ENCODE measurements at places on chromosomes 1 and 21.

DNA sequence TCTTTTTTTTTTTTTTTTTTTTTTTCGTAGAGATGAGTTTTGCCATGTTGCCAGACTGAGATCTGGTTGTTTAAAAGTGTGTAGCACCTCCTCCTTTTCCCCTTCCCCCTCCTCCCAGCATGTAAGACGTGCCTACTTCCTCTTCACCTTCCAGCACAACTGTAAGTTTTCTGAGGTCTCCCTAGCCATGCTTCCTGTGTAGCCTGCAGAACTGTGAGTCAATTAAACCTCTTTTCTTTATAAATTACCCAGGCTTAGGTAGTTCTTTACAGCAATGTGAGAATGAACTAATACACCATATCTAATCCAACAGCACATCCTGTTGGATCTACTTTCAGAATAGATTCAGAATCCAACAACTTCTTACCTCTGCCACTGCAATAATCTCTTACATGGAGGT, 111.1 kb downstream of the CLIC6 start:
- DNase-seq = no peak

DNA sequence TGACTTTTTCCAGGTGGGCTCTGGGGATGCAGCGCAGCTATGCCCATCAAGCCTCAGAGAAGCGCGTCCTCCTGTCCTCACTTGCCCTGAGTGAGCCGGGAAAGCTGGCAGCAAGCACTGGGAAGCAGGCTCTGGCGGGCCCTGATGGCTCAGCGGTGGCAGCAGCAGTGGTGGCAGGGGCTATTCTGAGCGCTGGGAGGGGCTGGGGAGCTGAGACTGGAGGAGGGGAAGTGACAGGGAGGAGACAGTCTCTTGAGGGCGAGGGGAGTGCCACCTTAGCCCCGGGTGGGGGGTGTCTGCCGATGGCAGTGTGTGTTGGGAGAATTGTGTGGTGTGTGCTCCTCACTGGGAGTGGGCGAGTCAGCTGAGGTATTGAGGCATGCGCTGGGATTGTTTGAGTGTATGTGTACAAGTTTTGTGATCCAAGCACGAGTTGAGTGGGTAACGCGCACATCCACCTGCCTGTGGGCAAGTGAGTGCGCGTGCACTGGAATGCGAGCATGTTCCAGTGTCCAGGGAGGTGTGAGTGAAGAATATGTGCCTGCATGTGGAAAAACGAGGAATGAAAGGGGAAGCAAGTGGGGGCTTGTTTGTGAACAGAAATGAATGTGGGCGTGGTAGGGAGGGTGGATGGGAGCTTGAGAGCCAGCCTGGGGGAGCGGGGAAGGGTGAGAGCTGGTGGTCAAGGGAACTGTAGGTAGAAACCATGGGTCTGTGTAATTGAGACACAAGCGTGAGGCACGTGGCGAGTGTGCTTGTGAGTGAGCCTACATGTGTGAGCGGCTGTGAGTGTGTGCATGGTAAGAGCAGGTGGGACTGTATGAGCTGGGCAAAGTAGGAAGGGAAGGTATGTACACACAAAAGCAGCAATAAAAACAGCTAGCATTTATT, 2.9 kb upstream of the FOXO6 start:
- peak; percentile 13 for DNase-seq

GRCh38 chr1:84971957-84972356, 25.0 kb downstream of the MCOLN2 start:
- DNase-seq = no peak

- no peak for DNase-seq
These were observed 11.2 kb downstream of the AGO1 start for GRCh38 chr1:35894183-35894582.

- no peak for DNase-seq
These were observed 2.7 kb downstream of the HMGN1 start for GRCh38 chr21:39346206-39346605.

DNA sequence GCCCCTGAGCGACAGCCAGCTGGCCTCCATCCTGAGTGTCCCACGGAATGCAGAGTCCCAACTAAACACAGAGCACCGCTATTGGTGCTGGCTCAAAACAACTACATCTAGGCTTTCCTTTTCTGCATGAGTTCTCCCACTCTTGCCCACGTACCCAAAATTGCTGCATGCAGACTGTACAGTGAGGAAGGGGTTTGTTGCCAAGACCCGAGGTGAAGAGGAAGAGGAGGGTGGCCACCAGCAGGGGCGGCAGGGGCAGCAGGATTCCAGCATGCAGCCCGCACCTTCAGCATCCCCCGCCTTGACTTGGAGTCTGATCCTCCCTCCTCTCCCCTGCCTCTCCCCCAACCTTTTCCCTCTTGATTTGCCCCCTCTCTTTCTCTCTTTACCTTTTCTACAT, 8.0 kb downstream of the S100A9 start:
- DNase-seq = no peak

- no peak for DNase-seq
These were observed 452.1 kb downstream of the TTLL7 start for GRCh38 chr1:83546874-83547273.

Data from NCI-H1092 treated with DMSO at 0.1 percent for 48 hours (cell line).